ENCODE measurements at places on chromosomes 2 and 18.
A peak's percentile ranks its signal among the peaks of the same experiment; 100 is the strongest.

- no peak for DNase-seq
Measured at GRCh38 chr2:235779444-235779896, 285.6 kb downstream of the AGAP1 start.

DNA sequence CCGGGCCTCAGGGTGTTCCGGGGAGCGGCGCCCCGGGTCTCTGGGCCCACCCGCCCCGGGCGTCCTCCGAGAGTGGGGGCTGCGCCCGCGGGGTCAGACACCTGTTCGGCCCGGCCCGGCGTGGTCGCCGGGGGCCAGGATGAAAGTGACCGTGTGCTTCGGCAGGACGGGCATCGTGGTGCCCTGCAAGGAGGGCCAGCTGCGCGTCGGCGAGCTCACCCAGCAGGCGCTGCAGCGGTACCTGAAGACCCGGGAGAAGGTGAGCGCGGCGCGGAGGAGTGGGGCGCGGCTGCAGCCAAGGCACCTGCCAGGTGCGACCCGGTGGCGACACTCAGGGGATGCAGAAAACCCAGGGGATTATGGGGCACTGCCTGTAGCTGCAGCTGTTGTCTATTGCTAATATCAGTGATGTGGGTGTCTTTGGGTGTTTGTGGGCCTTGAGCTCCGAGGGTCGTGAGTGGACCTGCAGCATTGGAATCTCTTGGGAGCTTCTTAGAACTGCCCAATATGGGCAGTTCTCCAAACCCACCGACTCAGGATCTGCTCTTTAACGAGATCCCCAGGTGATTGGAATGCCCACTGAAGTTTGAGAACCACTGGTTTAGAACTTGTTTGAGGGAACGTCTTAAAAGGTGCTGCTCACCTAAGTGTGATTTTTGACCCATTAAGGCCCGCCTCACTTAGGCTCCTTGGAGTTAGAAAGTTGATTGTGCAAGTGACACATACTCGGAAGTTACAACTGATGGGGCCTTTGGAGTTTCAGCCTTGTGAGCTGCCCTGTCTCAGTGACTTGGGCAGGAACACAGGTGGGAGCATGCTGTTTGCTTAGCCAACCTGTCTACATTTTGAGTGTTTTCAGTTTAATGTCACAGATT, 823 bp downstream of the PARD3B start:
- DNase-seq: no peak

DNA sequence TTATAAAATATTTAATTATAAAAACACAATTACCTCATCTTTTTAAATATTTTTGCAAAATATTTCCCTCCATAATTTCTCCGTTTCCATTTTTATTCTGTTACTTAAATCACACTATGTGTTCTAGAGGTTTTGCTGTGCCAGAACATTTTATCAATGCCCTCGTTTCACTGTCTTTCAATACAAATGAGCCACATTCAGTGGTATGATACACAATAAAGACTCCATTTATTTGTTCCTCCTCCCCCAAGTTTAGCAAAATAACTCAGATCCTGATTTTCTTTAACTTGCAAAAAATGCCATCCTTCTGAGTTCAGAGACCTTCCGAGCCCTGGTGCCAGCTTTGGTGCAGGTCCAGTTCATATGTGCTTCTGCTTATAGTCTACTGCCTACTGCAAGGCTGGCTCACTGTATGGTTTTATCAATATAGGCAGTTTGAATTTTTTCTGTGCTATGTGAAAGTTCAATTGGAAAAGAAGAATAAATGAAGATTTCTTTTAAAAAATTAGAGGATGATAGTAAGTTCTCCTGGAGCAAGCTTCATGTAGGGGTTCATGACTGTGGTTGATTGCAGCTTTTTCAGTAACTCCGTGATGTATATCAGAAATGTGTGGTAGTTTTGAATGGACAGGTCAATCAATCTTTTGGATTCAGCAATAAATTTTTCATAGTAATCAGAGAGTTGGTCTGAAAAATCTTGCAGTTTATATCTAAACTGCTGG, 42.5 kb downstream of the APOB start:
- no peak for DNase-seq

DNA sequence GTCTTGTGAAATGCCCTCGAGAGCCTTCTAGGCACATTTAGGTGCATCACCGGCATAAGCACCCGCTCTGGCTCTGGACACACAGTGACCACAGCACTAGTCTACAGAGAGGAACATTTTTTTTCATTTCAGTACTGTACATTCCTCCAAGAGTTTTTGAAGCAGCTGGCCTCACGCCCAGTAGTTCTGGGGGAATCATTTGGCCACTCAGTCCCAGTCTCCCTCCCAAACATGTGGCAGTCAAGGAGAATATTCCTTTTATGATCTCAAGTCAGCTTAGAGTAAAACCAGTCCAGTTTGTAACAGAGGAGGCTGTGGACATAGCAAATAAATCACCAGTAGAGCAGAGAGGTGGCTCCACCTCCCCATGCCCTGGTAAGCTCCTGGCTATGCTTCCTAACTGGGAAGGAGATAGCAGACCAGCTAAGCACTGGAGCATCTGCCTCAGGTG, 48.1 kb downstream of the KCNE4 start:
- peak; percentile 55 for DNase-seq

- no peak for DNase-seq
Measured at GRCh38 chr2:221195829-221196228, 376.3 kb downstream of the EPHA4 start.

DNA sequence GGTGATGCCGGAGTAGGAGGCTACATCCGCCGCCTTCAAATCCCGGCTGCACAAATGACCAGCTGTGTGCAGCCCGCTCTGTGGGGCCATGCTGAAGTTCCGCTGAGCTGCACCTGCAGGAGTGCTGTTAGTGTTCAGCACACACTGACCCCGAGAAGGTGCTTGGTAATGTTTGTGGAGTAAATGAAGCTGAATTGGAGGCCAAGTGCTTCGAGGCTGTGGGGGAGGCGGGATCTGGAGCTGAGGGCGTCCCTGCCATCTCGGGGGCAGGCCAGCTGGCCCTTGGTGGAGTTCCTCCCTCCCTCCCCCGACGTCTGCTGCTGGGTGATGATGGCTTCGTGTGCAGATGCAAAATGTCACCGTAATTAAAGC, 23.2 kb downstream of the KCNF1 start:
- DNase-seq: no peak

- no peak for DNase-seq
Measured at GRCh38 chr2:1677821-1678165, 66.5 kb downstream of the PXDN start.

DNA sequence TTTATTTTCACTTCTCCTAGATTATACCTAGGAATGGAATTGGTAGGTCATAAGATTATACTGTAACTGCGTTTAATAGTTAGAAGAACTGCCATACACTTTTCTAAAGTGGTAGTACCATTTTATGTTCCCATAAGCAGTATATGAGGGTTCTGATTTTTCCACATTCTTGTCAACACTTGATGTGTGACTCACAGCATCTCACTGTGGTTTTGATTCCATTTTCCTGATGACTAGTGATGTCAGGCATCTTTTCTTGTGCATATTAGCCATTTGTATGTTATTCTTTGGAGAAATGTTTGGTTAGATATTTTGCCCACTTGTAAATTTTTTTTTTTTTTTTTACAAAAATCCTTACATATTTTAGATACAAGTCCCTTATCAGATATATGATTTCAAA, 2.3 kb downstream of the DCAF17 start:
- DNase-seq: peak; percentile 73

GRCh38 chr18:41809652-41810051, 145.4 kb upstream of the PIK3C3 start:
- DNase-seq: no peak

DNA sequence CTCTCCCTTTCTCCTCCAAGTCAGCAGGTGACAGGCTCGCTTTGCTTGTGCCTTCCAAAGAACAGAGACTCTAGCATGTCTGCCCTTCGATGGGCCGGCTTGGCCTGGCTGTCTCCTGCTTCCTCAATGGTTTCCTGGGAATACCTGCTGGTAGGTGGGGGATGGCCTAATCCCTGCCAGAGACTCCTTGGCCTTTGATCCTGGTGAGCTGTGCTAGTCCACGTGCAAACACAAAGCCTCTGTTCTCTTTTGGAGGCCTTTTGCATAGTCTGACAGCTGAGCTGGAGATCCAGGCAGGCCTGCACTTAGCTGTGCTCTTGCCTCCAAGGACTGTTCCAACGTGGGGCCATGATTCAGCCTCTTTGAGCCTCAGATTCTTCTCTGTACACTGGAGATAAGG, 67.6 kb downstream of the ARL4C start:
- no peak for DNase-seq

- no peak for DNase-seq
Measured at GRCh38 chr18:8097927-8098326, 511.3 kb upstream of the RAB12 start.

- DNase-seq: no peak
Measured at GRCh38 chr2:112954364-112954763, 23.4 kb upstream of the IL36G start.

DNA sequence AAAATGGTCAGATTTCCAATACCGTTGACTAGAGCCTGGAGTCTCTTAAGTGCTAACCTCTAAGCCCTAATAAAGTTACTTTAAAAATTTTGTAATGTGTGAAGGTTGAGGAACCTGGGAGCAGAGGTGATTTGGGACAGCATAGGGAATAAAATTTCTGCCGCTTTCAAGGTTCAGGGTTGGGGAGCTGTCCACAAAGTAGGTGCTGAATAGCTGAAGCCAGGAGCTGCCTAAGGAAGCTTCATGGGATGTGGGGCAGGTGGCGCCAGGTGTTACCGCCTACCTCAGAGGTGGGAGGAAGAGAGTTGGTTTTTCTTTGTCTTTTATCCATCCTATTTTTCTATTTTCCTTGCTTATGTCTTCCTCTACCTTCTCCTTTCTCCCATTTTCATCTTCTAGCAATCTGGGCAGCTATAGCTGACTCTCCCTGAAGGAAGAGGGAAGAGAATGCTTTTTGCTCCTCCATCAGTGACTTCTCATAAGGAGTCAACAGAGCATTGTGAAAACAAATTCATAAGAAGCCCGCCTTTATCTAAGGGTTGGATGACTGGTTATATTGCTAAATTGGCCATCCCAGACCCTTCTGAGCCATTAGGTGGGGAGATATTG, 178.7 kb downstream of the CLIP4 start:
- no peak for DNase-seq

- no peak for DNase-seq
Measured at GRCh38 chr2:33929467-33929866, 330.4 kb upstream of the FAM98A start.
